ENCODE measurements at places on chromosomes 7 and 10.
A peak's percentile ranks its signal among the peaks of the same experiment; 100 is the strongest.

- DNase-seq = no peak
Observed at GRCh38 chr7:133030346-133030745, 51.5 kb downstream of the CHCHD3 start.

DNA sequence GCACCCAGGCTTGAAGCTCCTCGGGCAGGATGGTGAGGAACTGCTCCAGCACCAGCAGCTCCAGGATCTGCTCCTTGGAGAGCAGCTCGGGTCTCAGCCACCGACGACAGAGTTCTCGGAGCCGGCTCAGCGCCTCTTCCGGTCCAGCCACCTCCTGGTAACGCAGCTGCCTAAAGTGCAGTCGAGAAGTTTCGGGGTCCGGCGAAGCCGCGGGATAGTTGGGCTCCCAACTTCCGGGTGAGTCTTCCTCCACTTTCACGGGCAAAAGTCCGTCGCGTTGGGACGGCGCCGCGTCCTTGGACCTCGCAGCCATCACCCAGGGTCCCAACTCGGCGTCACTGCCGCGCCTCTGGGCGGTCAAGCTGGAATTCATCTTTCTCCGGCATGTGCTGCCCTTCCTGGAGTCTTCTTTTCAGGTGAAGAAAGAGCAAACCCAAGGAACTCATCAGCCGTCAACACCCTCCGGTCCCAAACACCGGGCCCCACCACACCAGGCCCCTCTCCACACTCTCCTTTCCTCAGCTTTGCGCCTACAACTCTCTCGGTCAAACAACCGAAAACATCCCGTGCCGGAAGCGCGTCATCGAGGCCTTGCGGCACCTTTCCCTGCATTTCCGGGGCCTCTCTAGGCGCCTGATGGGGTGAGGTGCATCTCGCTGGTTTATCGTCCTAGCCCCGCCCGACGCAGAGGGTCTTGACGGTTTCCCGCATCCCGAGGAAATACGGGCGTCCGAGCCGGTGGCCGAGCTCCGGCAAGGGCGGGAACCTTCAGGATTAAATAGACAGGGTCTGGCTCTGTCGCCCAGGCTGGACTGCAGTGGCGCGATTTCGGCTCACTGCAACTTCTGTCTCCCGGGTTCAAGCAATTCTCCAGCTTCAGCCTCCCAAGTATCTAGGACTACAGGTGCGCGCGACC, at the start of gene ZNF394:
Gene ZNF394, minus strand, starts transcription at position 561 of the 916 bp plus-strand sequence. Its CDS starts 188 bp downstream, at position 373.
- DNase-seq = peak; percentile 53

GRCh38 chr10:11322698-11323097, 288.8 kb downstream of the USP6NL start:
- no peak for DNase-seq

DNA sequence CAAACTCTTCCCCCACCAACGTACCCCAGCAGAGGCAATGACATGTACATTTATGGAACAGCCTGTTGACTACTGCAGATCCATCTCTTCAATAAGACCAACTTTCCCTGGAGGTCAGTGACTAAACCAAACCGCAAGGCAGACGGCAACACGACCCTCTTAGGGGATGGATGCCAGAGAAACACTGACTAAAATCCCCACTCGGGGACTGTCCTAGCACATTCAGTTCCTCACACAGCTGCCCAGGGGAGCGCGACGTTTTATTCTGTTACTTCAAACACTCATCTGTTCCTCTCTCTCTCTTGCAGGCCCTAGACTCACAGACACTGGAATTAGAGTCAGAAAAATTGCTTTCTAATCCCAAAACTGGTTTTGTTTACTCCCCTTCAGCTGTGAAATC, 146.5 kb upstream of the PRSS1 start:
- DNase-seq = no peak

GRCh38 chr7:31986878-31987518, 83.2 kb downstream of the PDE1C start:
- no peak for DNase-seq

DNA sequence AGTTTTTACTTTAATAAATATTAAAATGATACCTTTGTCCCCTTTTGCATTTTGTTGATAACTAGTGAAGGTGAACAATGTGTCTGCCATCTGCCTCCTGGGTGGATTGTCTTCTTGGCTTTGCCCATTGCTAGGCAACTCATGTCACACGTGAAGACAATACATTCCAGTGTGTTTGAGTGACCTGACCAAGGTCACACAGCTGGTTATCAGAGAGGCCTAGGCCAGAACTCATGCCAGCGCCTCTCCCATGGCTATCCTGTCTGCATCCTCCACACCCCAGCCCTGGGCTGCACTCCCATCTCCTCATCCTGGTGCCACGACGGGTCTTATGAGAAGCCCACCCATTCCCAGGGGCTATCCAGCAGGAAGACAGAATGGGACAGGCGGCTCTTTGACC, 108.7 kb downstream of the PLCE1 start:
- no peak for DNase-seq

GRCh38 chr10:59342000-59342399, 20.3 kb downstream of the FAM13C start:
- DNase-seq = no peak

DNA sequence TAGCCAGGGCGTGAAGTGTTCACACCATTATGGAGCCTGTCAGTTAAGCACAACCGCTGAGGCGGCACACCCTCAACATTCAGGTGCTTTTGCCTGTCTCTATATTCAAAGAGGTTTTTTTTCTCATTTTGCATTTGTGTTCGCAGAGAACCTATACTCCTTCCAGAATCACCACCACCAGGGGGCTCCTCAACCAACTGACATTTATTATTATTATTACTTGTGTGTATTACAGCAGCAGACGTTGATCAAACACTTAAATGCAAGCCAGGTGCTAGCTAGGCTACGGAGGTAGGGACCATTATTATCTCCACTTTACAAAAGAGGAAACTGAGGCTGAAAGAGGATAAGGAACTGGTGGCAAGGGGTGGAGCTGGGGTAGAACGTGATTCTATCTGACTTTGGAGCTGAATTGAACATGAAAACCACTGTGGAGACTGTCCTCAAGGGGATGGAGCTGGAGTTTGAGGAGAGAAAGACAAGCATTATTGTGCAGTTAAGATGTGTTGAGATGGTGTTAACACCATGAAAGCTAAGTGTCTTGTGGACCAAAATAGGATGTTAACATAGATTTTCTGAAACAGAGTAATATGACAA, 133.8 kb upstream of the PLXNA4 start:
- DNase-seq = no peak

GRCh38 chr10:22253580-22253882, 35.7 kb upstream of the EBLN1 start:
- no peak for DNase-seq

GRCh38 chr10:103849880-103850571, 5.3 kb downstream of the SH3PXD2A start:
- DNase-seq = peak; percentile 46

DNA sequence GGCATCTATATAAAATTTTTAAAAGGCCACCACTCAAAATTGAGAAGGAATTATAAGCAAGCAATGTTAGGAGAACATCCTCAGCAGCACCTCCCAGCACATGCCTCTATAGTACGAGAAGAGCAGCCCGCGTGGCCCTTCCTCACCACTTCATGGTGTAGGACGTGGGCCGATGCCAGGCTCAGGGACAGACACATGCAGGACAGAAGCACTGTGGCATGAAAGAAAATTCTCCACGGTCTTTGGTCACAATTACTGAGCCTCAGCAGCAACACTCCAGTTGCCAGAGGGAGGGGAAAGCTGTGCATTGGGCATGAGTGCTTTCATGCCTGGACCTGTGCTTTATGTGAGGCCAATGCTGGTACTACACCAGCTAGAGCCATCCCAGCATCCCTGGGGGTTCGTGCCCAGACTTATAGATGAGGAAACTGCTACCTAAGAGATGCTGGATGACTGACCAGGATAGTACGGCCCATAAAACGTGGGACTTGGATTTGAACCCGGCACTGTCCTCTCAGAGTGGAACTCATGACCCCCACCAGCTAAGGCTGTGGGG, 164.7 kb downstream of the ADAM12 start:
- DNase-seq = no peak

- DNase-seq = no peak
Observed at GRCh38 chr7:111841596-111842205, 279.4 kb upstream of the IMMP2L start.

GRCh38 chr10:20744821-20745220, 152.3 kb downstream of the NEBL start:
- DNase-seq = no peak

GRCh38 chr7:136122026-136122425, 144.9 kb upstream of the MTPN start:
- no peak for DNase-seq

DNA sequence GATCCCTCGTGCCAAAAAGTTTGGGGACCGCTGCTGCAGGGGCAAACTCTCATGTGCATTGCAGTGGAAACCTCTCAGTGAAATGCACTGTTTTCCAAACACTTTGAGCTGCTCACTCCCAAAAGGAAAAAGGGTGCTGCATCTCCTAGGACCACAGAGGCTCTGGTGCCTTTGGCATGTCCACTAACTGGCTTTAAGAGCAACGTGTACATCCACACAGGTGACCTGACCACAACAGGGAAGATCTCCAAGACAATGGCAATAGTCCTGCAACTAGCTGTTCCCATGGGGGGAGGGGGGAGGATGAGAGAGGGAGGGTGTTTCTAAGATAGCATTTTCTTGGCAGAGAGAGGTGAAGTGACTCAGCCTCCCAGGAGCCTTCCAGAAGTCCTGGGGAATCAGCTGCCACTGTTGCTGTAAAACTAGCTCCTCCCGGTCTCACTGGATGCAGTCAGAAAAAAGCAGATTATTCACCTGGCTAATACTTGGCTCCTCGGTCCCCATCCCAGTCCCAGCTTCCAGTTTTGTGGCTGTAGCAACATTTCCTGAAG, 181.7 kb downstream of the HECW1 start:
- DNase-seq = peak; percentile 49

- DNase-seq = no peak
Observed at GRCh38 chr7:12391922-12392615, 11.6 kb downstream of the VWDE start.

DNA sequence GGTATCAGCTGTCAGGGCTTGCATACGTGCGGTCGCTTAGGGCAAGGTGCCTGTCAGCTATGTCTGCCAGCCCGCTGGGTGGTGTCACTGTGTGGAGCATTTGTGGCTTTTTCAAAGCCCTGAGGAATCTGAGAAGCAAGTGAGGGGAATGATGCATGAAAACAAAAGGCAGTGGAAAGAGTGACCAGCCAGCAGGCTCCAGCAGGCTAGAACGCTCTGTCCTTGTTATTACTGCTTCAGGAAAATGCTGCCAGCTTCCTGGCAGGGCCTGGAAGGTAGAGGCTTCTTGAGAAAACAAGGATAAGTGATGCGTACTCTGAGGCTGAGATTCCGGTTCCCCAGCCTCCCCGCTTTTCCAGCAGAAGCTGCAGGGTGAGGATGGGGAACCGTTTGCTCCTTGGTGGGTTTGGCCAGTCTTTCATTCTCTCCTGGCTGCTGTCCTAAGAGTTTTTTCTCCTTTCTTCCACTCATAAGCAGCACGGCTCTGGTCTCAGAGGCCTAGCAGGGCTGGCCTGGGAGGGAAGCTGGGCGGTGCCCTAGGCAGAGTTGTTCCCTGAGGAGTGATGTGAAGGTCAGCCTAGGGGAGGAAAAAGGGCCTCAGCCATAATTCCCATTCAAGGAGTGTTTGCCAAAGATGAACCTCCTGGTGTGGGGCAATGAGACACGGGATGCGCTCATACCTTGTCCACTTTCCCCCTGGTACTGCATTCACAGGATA, 42.8 kb upstream of the MKLN1 start:
- no peak for DNase-seq

DNA sequence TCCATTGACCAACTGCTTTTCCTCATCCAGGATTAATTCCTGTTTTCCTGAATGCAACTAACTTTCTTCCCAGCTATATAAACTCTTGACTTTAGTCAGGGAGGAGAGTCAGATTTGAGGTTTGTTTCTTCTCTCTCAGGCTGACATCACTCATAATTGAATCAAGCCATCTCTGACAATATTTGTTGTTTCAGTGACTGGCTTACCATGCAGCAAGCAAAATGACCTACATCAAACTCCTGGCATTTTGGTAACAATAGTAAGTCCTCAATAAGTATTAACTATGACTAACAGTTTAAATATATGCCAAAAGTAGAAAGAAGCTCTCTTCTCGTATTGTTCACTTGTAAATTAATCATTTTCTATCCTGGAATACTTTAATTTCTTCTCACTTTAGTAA, 625.7 kb upstream of the KCND2 start:
- DNase-seq = no peak

GRCh38 chr10:67306588-67307205, 380.9 kb downstream of the LRRTM3 start:
- no peak for DNase-seq

GRCh38 chr10:122875843-122876466, 3.4 kb downstream of the FAM24B start:
- no peak for DNase-seq

DNA sequence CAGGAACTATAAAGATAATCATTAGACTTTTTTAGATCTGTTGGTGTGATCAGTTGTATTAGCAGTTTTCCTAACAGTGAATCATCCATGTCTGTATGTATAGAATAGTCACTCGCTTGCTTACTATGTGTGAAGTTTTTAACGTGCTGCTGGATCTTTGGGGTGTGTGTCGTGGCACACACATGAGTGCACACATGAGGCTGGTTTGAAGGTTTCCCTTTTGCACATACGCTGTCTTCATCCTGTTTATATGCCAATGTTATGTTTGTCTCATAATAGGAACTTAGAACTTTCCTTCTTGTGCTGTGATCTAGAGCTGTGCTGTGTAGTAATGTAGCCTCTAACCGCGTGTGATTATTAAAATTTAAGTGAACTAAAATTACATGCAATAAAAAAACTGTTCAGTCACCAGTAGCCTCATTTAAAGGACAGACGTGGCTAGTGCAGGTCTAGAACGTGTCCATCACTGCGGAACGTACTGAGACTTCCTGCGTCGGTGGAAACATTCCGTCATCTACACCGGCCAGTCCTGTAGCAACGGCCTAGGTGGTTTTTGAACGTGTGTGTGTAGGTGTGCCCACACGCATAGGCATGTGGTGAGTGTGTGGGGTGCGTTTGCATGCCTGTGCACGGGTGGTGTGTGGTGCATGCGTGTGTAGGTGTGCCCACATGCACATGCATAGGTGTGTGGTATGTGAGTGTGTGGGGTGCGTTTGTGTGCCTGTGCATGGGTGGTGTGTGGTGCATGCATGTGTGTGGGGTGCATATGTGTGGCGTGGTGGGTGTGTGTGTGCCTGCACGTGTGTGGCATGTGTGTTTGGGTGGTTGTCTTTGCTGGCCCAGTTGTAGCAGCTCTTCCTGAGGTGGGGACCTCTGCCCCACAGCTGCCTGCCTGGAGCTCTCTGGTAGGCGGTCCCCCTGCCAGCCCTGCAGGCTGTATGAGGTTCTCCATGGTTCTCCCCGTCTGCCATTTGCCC, 56.6 kb downstream of the INPP5A start:
- DNase-seq = no peak

DNA sequence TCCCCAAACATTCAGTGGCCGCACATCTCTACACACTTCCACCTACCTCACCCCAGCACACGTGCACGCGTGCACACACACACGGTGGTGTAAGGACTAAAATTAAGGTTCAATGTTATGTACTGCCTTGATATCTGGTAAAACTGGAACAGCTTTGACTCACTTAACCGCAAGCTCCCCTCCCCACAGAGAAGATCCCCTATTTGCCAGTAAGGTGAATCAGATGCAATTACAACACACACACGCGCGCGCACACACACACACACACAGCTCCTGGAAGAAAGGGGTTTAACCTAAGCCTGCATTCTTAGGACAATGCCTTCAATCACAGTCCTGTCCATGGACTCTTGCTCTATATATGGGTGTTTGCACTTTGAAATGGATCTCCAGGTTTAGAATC, 25.5 kb upstream of the VPS41 start:
- peak; percentile 33 for DNase-seq

Data from epithelial cell of prostate (primary cell).